Stomach (tissue), 19 donors: ENCODE measurements at places on chromosomes 1 and 21. TPM values are rescaled to one million over a fixed set of nuclear protein-coding genes. Genes with fewer than 3 reads are reported as not detected.

GRCh38 chr1:208166340-208167138, 77.6 kb downstream of the PLXNA2 start:
- H3K27me3 ChIP-seq = no peaks in the 10 kb centered on the region
- no peak for DNase-seq
- H3K4me1 ChIP-seq = peaks cover 41% of the 10 kb centered on the region
- no peak overlapping the region for H3K27ac ChIP-seq
- H3K4me3 ChIP-seq = no peak overlapping the region
- no peaks in the 10 kb centered on the region for H3K36me3 ChIP-seq

DNA sequence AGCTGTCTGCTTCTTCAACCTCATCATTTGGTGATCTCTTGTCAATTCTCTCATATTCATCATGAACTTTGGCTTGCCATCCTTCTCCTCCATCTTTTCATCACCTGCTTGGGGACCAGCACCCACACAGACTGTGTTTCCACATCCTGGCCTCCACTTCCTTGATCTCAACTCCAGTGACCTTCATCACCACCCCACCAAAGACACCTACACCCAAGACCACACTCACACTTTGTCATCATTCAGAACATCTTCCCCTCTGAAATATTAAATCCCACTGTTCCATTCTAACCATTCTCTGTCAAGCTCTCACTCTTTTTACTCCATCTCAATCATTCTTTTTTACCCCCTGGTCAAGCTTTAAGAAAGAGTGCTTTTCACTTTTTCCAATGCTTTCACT, 115.5 kb upstream of the VAV3 start:
- H3K27me3 ChIP-seq = no peaks in the 10 kb centered on the region
- no peak overlapping the region for H3K27ac ChIP-seq
- no peak overlapping the region for H3K4me3 ChIP-seq
- H3K36me3 ChIP-seq = no peaks in the 10 kb centered on the region
- no peak for DNase-seq

DNA sequence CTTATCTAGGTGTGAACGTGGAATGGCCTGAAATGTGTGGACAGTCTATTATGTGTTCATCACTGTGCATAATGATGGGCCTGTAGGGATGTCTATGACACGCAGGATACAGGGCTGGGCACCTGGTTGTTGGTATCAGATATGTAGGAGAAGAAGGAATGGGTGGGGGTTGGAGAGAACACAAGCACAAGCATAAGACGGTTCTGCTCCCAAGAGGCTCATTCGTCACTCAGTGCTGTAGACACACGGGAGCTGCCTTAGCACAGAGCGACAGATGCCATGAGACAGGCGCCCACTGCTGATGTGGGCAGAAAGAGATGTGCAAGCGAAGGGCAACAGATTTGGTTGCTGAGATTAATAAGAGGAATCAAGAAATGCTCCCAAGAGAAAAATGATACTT, 256.2 kb downstream of the DISC1 start:
- H3K27ac ChIP-seq = no peak overlapping the region
- no peak for DNase-seq
- H3K4me1 ChIP-seq = no peaks in the 10 kb centered on the region
- no peaks in the 10 kb centered on the region for H3K36me3 ChIP-seq

DNA sequence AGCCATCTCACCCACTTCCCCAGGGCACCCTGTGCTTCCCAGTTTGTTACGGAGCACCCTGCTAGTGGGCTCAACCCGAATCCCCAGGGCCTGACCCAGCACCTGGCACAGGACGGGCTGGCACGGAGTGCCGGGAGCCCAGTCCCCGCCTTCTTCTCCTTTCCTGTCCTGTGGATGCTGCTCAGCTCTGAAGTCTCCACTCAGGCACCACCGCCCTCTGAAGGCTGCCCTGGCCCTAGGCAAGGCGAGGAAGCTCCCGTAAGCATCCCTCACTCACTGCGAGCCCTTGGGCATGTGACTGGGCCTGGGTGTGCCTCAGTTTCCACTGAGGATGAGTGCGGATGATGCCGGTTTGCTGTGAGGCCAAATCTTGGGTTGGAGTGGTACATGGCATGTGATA, 21.8 kb downstream of the SLC1A7 start:
- no peak for DNase-seq
- no peaks in the 10 kb centered on the region for H3K27me3 ChIP-seq
- H3K27ac ChIP-seq = peak overlapping the region; percentile 79
- no peaks in the 10 kb centered on the region for H3K36me3 ChIP-seq
- H3K4me1 ChIP-seq = peaks cover 64% of the 10 kb centered on the region

Gene TRAF3IP3
- total RNA-seq = 3.3 TPM

Gene MR1
- total RNA-seq = 11.2 TPM

- H3K36me3 ChIP-seq = no peaks in the 10 kb centered on the region
- peaks cover 6% of the 10 kb centered on the region for H3K4me1 ChIP-seq
- no peak for DNase-seq
- H3K27ac ChIP-seq = no peak overlapping the region
These were observed 38.5 kb upstream of the ID3 start for GRCh38 chr1:23597635-23598388.
